Daoy (cell line): ENCODE measurements at places on chromosomes 7 and 10. TPM values are rescaled to one million over a fixed set of nuclear protein-coding genes. Genes with fewer than 3 reads are reported as not detected.
A peak's percentile ranks its signal among the peaks of the same experiment; 100 is the strongest.

The OPN1SW gene
- total RNA-seq, result not detected in 2 replicates

DNA sequence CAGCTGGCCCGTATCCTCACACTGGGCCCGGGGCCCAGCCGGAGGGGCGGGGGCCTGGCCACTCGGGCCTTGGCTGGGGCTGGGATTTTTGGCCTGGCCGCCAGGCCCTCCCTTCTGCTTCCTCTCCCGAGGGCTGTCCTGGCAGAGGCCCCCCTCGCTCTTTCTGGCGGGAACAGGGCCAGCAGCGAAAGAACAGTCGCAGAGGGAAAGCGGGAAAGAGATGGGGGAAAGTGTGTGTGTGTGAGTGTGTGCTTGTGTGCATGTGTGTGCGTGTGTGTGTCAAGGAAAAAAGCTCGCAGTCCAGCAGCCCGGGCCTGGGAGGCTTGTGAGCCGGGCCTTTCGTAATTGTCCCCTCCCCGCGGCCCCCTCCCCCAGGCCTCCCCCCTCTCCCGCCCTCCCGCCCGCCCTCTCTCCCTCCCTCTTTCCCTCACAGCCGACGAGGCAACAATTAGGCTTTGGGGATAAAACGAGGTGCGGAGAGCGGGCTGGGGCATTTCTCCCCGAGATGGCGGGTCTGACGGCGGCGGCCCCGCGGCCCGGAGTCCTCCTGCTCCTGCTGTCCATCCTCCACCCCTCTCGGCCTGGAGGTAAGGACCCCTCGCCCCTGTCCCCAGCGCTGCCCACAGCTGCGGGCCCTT is at the start of gene ELN:
TSS of gene ELN (plus strand) at position 491 of the 638 bp plus-strand sequence. CDS start at position 506, 15 bp downstream.
- no peak for DNase-seq

DNA sequence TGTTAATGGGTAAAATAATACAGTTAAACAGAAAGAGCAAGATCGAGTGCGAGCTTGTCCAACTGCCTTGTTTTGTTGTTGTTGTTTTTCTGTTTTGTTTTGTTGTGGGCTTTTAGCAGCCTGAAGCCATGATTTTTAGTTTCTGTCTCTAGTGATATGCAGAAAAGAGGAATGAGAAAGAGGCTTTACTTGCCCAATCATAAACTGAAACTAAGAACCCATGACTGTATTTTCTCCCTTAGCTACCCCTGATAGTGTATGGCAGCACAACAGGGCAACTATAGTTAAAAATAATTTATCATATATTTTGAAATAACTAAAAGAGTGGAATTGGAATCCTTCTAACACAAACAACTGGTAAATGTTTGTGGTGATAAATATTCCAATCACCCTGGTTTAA is 493.9 kb downstream of the GLRX3 start:
- DNase-seq, result no peak

The SPDYE5 gene
- not detected in 2 replicates for total RNA-seq

DNA sequence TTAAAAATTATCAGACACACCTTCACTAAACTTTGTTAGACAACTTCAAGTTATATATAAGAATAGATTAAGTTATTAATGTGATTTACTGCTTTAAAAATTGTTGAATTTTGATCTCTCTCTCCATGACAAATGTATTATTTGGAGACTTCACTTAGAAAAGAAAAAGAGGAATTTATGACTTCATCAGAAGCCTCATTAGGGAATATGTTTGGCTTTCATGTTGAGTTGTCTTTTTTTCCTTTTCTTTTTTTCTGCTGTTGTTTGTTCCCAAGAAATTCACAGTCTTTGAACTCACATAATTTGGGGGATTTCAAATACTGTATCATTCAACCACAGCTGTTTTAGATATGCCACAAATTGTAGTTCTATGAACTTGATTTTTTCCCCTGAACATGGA is 149.5 kb downstream of the PPP1R9A start:
- DNase-seq, result no peak

- DNase-seq, result peak; percentile 97
Measured at GRCh38 chr7:41709621-41710020, 6.7 kb upstream of the INHBA start.

The SPDYE9 gene
- not detected in 2 replicates for total RNA-seq

- peak; percentile 78 for DNase-seq
Measured at GRCh38 chr7:101399759-101400158, 37.1 kb downstream of the COL26A1 start.

GRCh38 chr7:110719741-110720140 is 371.2 kb upstream of the LRRN3 start:
- no peak for DNase-seq

DNA sequence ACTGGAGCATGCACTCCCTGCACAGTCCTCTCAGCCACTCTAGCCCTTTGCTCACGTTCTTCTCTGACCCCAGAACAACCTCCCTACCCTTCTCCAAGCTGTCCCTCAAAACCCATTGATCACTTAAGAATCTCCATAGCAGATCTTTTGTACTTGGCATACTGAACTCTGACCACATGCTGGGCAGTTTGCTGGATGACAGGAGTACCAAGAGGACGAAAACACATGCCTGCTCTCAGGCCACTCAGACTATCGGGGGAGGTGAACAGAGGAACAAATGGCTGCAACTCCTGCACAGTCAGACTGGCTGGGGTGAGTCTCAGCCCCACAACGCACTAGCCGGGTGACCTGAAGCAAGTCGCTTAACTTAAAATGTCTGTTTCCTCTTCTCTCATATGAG is 52.7 kb downstream of the KCNMA1 start:
- no peak for DNase-seq

The SUV39H2 gene
- 29.0 and 35.7 TPM in 2 replicates for total RNA-seq

DNA sequence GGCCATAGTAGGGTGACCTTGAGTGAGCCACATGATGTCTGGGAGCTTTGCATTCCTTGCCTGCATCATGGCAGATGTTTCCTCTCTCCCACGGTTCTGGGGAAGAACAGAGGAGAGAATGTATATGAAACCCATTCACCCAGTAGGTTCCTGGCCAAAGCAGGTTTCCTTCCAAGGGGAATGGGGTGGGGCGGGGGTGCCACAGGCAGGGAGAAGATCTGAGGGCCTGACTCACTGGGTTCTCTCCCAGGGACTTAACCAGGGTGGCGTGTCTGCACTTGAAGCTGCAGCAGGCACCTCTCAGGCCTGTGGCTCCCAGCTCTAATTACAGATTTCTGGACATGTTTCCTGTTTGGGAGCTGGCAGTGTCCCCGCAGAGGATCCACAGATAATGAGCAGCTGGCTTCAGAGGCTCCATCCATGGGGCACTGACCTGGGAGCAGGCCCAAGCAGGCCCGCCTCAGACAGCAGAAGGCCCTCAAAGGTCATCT is 50.2 kb upstream of the ZMIZ1 start:
- DNase-seq, result peak; percentile 38

The ZP3 gene
- total RNA-seq, result 2.0 and 3.8 TPM in 2 replicates

DNA sequence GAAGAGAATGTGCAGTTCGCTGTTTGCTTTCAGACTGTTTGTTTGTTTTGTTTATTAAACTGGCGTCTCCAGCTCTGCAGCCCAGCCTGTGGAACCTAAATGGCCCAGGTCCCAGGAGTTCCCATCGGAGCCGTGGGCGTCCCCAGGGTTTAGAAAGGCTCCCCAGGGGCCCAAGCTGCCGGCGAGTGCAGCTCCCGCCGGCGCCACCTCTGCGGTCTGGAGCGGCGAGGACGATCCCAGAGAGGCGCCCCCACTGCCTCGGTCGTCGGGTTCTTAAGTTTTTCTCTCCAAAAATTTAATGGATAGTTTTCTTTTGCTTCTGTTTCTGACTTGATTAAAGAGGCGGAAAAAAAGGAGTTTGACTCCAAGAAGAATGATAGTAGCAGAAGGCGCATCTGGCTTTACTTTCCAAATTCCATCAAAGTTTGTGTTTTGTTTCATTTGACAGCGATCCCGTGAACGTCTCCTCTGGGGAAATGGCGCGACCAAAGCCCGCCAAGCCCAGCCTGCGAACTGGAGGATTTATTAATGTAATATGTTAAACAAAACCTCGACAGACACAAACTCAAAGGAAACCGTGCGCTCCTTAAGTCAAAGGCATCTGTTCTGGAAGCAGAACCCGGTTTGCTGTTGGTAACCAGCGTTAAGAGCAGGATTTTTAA is 718 bp upstream of the FZD1 start:
- peak; percentile 42 for DNase-seq

- DNase-seq, result peak; percentile 17
Measured at GRCh38 chr7:118104812-118105441, 79.0 kb upstream of the LSM8 start.

GRCh38 chr10:112792487-112793201 is 157.4 kb upstream of the TCF7L2 start:
- DNase-seq, result no peak

The EMX2 gene
- total RNA-seq, result 0.57 and 3.9 TPM in 2 replicates

- DNase-seq, result no peak
Measured at GRCh38 chr10:50397312-50398140, 146.2 kb upstream of the ASAH2 start.

- no peak for DNase-seq
Measured at GRCh38 chr7:147578196-147578595, 1012.4 kb upstream of the C7orf33 start.

- DNase-seq, result no peak
Measured at GRCh38 chr10:128929767-128930166, 537.3 kb upstream of the MGMT start.

The TDRD1 gene
- total RNA-seq, result 0.06 TPM in 1 of 2 replicates, not detected in the other

The PODXL gene
- total RNA-seq, result 27.1 and 27.8 TPM in 2 replicates

- peak; percentile 71 for DNase-seq
Measured at GRCh38 chr7:97016381-97017191, 8.0 kb downstream of the DLX5 start.

DNA sequence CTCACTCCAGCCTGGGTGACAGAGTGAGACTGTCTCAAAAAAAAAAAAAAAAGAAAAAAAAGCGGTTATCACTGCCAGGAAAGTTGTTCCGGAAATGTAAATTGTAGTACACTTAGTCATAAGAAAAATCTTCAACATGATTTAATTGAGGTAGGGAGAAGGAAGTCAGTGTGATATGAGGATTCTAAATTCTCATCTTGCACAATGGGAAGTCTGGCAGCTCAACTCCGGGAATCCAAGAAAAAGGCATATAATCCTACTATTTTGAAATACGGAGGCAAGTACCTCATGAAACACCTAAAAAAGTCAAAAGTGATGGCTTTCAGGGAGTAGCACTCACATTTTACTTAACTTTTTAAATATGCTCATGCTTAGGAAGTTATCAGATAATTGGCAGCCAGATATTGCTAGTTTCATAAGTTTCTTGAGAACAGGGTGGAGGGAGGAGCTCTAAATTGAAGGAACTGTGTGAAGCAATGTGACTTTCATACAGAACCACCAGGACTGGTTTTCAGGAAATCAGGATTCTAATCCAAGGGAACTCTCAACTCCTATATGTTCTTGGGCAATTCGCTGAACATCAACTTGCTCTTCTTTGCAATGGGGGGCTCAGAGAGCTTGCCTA is 2.7 kb upstream of the C7orf25 start:
- DNase-seq, result peak; percentile 27

- no peak for DNase-seq
Measured at GRCh38 chr7:94654783-94655125, 1.2 kb downstream of the SGCE start.
